ENCODE measurements at places on chromosomes 7 and 10.

GRCh38 chr10:70363292-70363691, 19.1 kb downstream of the LRRC20 start:
- no peak for DNase-seq

- DNase-seq, result no peak
Measured at GRCh38 chr7:28787106-28787505, 171.0 kb downstream of the TRIL start.

DNA sequence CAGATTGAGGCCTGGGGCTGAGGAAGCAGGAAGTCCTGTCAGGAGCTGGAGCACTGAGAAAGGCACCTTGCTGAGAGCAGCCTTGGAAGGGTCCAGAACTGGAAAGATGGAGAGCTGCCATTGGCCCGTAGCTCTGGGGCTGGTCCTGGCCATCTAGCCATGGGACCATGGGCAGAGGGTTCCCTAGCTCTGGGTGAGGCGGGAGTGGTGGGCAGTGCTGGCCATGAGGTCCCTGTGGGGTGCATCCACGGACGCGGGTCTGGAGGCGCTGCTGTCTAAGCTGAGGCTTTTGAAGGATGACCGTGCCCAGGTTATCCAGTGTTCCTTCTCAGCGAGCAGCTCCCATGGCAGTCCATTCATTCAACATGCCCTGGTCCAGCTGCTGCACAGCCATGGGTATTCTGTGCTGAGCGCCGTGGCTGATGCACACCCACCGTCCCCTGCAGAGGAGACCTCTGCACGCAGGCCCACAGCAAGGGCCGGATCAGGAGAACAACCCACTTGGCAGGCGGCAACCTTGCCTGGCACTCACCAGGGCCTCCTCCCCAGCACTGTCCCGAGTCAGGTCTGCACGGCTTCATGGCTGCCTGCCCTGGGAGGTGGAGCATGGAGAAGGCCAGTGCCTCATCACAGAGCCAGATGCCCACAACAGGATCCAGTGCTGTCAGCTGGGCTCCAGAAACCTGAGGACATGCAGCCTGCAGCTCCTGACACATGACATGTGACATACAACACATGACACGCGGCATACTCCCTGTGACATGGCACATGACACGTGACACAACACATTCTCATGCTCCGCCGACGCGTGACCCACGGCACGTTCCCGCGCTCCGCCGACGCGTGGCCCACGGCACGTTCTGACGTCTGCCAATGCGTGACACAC, 121.9 kb downstream of the INPP5A start:
- DNase-seq, result no peak

- DNase-seq, result no peak
Measured at GRCh38 chr10:68957284-68957615, 1.3 kb downstream of the DDX21 start.

DNA sequence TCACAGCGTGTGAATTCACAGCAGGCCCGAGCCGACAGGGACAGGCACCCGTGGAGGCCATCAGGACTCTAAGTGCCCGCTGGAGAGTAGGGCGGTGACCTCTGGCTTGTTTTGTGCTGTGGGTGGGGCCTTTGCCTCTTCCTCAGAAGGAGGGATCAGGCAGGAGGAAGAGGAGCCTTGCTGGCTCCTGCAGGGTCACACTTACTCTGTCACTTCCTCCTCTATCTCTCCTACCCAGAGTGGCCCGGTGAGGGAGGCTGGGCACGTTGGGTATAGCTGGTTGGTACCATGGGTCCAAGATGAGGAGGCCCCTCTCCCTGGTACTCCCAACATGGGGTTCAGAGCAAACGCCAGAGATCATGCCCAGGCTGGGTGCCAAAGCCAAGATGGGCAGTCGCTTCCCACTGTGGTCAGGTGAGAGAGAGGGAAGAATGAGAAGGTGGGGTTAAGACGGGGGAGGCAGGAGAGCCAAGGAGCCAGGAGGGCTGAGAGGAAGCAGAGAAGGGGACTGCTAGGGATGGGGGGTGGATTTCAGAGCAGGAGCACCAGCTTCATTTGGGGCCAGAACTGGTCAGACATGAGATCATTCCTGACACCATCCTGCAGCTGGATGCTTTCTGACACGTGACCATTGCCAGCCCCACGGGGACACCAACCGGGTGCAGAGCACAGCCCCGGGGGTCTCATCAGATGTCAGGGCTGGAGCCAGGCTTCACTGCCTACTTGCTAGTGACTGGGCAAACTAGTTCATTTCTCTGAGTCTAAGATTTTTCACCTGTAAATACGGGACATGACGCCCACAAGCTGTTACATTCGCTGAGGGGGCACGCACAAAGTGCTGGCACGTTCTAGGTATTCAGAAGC, 54.8 kb upstream of the CACUL1 start:
- DNase-seq, result no peak

DNA sequence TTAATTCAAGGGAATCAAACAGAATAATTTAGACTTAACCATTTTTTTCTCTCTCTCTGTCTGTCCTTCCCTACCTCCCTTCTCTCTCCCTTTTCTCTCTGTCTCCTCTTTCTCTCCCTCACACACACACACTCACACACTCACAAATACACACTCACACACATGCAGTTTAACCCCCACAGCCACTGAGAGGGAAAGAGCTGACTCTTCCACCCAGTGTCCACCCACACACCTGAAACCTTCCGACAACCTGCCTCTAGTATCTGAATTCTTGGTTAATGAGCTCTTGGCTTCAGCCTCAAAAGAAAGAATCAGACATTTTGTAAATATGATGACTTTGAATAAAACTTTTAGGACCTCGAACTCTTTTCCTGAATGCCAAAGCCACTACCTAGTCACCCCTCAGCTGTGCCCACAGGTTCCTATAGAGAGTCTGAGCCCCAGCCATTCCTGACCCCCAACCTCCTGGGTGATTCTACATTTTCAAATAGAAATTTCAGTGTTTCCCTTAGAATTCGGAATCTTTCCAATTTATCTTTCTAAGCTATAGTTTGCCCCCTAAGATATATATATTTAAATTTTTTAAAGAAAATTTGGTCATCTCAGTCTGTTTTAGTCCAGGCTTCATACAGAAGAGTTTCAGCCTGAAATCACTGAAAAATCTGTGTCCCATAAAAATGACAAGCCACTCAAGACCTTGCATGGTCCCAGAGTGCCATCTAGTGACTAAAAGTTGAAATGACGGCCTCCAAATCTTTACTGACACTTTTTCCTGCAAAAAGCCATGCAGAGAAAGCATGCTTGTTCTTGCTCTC, 202.8 kb downstream of the IPMK start:
- no peak for DNase-seq

DNA sequence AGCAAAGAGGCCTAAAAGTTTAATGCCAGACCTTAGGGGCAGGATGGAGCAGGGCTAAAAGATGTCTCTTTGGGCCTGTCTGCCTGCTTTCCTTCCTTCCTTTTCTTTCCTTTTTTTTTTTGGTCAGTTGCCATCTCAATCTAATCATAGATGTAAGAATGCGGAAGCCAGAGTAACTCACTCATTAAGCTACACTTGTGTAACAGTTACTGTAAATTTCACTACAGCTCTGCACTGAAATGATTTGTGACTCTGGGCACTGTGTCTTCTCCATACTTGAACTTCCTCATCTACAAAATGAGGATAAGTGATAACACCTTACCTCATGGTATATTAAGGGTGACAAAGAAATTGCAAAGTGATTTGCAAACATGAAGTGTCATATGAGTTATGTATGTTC, 75.5 kb upstream of the AGK start:
- no peak for DNase-seq

DNA sequence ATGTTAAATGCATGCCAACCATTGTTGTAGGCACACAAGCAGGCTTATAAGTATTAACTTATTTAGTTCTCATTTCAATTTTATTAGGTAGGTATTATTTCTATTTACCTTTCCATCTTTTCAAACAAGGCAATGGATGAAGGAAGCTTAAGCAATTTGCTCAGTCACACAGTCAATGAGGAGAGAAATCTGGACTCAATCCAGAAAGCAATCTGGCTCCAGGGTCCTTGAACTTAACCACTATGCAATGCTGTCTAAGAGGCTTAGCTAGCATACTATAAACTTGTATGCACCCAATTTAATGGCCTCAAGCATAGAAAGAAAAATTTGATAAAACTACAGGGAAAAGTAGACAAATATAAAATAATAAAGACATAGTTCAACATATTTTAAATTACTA, 88.6 kb downstream of the VWDE start:
- no peak for DNase-seq

GRCh38 chr10:91462423-91462822, 52.3 kb downstream of the HECTD2 start:
- no peak for DNase-seq

DNA sequence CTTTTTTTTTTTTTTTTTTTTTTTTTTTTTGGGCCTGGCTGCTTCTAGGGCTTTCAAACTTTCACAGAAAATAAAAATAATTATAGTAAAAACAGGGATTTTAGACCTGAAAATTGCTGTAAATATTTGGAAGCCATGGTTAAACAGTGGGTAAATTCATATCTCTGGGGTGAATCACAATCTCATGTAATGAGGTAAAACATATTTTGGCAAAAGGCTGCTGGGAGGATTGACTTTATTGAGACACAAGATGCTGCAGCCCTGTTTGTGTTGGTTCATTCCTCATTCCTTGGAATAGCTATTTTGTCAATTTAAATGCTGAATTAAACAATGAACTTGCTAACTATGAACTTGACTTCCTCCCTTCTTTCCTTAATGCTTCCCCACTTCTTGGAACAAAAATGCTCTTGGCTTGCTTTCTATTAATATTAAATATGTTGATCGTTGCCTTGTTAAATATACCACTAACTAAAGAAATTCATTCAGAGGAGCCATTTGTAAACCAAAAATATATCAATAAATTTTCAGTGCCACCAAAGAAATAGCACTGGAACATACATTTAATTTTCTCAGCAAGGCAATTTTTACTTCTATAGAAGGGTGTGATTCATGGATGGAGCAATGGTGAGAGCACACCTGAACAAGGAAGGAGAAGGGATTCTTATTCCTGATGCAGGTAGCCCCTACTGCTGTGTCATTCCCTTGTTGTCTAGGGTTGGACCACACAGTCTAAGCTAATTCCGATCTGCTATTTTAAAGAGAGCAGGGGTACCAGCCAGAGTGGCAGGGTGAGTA, 24.6 kb downstream of the AGK start:
- no peak for DNase-seq

DNA sequence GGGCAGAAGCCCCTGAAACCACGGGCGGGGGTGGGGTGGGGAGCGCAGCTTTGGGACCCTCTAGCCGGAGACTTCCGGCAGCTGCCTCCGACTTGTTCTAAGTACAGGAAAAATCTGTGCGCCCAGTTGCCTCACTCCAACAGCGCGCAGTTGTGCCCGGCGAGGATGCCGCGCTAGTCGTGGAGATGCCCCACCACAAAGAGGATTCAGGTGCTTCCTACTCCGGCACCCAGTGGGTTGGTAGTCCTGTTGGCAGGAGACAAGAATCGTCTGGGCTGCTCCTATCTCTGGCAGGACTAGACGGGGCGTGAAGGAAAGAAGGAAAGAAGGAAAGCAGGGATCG, 465 bp upstream of the NPY start:
- no peak for DNase-seq

DNA sequence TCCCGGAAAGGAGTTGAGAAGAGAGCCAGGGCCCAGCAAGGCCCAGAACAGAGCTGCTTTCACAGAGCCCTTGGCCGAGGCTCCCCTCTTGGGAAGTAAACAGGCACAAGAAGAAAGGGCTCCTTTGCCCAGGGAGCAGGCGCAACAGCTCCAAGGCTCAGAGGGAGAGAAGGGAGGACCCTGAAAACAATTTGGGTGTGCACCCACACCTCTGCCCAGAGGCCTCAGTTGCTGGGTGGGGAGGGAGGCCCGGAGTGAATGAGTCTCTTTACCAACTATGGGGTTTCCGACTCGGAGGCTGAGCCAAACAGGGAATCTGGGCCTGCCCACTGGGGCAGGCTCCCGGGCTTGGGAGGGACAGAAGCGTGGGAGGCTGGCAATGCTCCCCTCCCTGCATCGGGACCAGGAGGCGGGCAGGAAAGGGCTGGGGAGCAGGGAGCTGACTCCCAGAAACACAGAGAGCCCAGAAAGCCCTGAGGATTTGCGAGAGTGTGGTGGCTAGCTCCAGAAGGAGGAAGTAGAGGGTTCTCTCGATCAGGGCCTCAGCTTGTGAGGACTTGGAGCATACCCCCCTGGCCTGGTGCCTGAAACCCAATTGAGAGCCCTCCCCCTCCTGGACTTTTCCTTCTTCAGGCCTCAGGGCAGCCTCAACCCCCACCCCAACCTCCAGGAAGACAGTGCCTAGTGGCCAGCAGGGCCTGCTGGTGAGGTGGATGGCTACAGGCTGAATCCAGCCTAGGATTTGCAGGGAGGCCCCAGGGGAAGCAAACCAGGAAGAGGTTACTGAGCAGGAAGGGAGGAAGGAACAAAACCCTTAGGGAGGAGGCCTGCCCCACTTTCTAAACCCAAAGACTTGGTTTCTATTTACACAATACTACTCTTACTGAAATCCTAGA, 6.2 kb downstream of the C10orf105 start:
- peak; percentile 52 for DNase-seq

GRCh38 chr10:79148452-79149344, 79.9 kb downstream of the ZMIZ1 start:
- DNase-seq, result no peak

- DNase-seq, result no peak
Measured at GRCh38 chr7:42673951-42674350, 237.9 kb downstream of the C7orf25 start.
